ENCODE measurements at places on chromosomes 2 and 18.

- peak; percentile 49 for DNase-seq
Observed at GRCh38 chr2:19711470-19712372, 190.1 kb downstream of the TTC32 start.

GRCh38 chr2:96163415-96163767 is 18.2 kb upstream of the DUSP2 start:
- DNase-seq = no peak

- no peak for DNase-seq
Observed at GRCh38 chr2:150888337-150888736, 373.3 kb downstream of the RBM43 start.

GRCh38 chr2:46227022-46227421 is 70.2 kb upstream of the EPAS1 start:
- DNase-seq = no peak

- peak; percentile 54 for DNase-seq
Observed at GRCh38 chr2:120809609-120810440, 74.2 kb downstream of the GLI2 start.

DNA sequence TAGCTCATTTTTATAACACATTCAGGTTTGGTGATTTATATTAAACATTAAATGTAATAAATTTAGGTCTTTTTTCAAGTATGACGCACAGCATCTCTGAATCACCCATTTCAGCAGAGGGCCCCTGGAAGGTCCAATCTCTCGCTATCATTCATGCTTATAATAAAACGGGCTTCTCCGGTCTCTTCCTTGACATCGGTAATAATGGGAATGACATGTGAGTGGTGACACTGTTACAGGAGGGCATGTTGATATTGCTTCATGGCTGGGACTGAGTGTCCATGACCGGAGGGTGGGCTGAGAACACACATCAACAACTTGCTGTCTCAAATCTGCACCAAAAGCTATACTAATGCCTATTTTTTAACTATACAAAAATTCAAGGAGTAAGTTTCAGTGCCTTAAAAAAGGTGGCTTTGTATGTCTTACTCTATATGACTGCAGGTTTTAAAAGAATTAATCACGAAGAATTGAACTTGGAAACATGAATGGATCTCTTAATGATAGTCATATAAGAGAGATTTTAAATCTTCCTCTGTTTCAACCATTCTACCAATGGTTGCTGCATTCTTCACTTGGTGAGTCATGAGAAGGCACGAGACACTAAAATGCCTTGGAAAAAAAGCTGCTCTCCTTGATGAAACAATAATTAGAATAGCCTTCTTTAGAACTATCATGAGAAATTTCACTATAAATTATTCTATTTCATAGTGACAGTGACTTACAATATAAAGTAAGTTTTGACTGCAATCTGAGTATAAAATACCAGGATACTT is 101.9 kb upstream of the NRP2 start:
- DNase-seq = no peak
